ENCODE measurements at places on chromosomes 5 and 9.

DNA sequence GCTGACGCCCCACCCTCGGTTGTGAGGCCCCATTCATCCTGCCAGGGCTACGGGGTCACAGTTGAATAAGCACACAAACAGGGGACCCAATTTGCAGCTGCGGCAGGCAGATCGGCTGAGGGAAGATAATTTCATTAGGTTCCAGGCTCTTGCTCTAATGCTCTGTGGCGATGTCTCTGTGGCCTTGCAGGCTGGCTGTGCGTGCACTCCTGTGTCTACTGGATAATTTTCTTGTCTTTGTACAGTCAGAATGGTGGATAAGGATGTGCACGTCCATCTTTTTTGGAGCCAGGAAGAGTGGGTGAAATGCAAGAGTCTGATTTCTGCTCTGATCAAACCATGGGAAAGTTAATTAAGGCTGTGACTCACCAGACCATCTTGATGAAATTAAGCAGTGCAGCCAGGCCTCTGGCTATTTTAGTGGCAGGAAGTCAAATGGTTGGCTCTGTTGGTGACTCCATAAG lies 39.2 kb downstream of the NSG2 start:
- DNase-seq = no peak

GRCh38 chr9:18692268-18692667 lies 218.3 kb downstream of the ADAMTSL1 start:
- no peak for DNase-seq

DNA sequence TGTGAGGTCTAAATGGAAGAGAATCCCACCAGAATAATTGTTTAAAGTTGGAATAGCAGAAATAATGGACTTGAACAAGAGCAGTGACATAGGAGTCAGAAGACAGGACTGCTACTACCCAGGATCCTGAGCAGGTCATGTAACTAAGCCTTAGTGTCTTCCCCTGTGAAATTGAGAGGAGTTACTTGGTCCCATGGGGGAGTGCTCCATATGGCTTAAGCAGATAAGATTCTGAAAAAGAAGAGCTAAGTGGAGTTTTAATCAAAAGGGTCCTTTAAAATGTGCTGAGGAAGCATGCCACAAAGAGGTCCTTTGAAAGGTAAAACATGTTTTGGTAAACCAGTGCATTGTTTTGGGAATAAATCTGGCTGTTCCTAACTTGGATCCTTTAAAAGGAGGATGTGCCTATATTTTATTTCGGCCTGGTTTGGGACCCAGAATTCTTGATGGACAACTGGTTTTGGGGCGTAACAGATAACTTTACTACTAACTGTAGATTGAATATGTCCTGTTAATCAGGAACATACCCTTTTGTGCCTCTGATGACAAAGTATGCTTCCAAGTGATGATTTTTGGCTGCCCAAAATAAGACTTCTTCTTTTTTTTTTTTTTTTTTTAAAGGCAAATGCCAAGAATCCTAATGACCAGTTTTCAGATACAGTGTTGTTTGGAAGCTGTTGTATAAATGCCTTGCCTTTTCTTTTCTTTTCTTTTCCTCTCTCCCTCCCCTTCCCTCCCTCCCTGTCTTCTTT lies 5.7 kb downstream of the RCL1 start:
- no peak for DNase-seq

DNA sequence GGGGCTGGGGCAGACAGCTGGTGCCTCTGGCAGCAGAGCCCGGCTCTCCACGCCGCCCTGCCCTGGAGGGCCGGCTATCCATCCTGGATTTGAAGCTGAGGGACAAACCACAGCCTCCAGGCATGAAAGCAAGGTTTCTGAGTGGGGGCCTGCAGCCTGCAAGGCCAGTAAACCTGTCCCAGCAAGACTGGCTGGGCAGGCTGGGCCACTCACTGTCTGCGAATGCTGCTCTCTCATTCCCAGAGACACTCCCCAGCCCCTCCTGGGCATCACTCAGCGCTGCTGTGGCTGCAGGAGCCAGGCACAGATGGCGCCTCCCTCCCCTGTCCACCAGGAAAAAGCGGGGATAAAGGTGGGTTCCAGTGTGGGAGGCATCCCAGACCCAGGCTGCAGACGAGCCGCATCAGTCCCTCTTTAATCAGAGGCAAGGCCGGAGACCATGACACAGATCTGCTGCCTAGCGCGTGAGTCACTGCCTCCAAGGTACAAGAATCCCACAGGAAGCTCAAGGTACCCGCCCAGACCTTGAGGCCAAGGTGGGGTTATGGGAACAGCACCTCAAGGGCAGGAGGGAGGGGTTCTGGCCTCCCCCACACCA lies 118.0 kb downstream of the VAV2 start:
- no peak for DNase-seq

DNA sequence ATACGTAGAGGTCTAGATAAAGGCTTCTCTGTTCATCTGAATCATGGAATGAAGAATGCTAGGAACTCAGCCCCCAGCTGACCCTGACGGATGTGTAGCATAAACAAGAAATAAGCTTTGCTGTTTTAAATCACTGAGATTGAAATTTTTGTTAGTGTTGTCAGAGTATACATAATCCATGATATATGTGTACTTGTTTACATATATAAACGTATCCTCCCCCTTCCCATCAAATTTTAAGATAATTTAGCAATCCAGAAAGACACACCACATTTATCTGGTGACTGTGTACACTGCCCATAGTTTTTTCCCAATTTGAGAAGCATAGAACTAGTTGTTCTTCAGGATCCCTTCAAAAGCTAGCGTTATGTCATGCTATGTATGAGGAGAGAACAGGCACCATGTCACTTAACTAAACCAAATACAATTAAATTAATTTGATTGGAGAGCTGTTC lies 80.8 kb upstream of the OSMR start:
- DNase-seq = no peak

DNA sequence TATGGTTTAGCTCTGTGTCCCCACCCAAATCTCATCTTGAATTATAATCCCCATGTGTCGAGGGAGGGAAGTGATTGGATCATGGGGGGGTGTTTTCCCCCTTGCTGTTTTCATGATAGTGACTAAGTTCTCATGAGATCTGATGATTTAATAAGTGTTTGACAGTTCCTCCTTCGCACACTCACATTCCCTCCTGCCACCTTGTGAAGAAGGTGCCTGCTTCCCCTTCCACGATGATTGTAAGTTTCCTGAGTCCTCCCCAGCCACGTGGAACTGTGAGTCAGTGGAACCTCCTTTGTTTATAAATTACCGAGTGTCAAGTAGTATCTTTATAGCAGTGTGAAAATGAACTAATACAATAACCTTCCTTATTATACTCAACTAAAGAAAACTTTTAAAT lies 24.3 kb upstream of the TEX10 start:
- no peak for DNase-seq

Data from right atrium auricular region (tissue), 2 donors.